ENCODE measurements at places on chromosomes 13 and 19.

- DNase-seq = no peak
These were observed 5.8 kb downstream of the RAB20 start for GRCh38 chr13:110555601-110556223.

DNA sequence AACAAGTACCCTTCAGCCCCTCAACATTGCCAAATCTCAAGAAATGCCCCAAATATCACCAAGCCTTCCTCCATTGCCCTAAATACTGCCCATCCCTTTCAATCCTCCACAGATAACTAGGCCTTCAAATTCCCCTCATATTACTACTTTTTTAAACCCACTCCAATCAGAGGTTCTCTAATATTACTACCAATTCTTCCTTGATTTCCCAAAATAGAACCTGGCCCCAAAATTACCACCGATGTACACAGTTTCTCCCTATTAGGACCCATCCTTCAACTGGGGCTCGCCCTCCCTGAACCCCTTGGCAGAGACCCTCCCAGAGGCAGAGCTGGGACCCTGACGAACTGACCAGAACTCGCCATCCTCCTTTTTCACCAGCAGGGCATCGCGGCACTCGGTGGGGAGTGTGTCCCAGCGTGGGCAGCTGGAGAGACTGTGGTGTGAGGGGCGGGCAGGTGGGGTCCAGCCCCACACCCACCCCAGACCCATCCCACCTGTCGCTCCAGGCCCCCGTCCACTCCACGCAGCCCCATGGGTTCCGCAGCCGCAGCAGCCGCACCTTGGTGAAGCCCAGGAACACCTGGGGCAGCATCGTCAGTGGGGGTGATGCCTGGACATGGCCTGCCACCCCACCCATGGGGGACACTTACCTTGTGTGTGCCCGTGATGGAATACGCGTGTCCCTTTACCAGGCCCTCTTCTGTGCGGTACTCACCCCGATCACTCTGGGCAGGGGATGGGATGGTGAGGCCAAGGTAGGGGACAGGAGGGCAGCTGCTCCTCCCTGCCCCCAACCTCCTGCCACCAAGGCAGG lies 6.1 kb downstream of the CAPN12 start:
- no peak for DNase-seq

GRCh38 chr13:80551650-80552497 lies 210.9 kb upstream of the SPRY2 start:
- DNase-seq = no peak

DNA sequence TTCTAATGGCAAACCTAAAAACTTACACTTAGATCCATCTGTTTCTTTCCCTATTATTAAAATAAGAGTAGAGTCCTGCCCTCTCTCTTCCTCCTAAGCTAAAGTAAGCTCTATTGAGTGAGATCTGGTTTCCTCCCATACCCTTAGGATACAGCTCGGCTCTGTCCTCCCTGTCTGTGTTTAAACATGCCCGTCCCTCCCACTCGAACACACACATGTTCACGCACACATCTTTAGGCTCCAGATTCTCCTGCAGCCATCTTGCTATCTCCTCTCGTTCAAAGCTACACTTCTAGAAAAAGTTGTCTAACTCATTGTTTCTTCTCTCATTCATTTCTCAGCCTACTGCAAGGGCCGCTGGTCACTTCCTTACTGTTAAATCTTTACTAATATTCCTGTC lies 15.1 kb upstream of the CEBPG start:
- DNase-seq = no peak

DNA sequence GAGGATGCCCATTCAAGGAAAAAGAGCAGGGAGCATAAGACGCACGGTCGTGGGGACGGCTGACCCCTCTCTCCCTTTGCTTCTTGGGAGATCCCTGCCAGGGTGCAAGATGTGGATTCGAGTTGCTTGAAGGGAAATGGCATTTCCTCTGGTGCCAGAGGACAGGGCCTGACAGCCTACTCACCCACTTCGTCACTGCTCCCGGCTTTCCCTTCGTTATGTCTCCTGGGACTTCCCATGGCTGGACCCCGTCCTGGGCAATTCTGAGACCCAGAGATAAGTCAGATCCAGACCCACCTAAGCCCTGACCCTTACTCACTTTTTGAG lies 1.2 kb downstream of the TBC1D17 start:
- DNase-seq = no peak

DNA sequence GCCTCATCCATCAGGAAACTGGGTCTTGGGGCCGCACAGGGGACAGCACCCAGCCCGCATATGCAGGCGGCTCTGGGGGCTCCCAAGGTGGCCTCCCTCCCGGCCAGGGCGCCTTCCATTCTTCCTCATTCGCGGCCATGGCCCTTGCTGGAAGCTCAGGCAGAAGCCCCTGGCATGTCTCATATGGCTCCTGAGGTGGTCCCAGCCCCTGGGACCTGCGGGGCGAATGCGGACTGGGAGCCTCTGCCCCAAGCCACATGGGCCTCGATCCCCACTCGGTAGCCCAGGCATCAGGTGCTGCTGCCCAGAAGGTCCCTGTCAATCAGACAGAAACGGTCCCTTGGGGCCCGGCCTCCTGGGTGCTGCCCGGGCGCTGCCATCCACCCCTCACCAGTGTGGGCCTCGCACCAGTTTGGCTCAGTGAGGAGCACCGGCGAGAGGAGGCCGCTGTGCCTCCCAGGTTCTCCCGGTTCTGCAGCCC lies 301.6 kb downstream of the TEX29 start:
- no peak for DNase-seq

DNA sequence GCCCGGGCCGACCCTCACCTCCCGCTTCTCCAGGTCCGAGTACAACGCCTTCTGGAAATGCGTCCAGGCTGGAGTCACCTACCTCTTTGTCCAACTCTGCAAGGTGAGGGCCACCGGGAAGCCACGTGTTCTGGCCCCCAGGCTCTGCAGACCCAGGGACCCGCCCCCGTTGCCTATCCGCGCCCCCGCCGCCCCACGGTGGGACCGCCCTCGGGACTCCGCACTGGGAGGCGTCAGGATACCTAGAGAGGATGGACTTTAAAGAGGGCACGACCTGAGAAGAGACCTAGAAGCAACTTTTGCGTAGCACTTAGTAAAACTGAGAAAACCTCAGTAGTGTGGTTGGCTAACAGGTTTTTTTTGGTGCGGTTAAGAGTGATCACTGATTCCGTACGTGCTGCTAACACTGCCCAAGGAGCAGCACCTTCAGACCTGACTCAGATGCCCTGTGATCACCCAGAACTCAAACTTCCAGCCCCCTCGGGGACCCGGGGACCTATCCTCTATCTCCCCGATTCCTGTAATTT lies 492 bp downstream of the TMEM147 start:
- no peak for DNase-seq

GRCh38 chr13:91805605-91806004 lies 407.2 kb downstream of the GPC5 start:
- DNase-seq = no peak

DNA sequence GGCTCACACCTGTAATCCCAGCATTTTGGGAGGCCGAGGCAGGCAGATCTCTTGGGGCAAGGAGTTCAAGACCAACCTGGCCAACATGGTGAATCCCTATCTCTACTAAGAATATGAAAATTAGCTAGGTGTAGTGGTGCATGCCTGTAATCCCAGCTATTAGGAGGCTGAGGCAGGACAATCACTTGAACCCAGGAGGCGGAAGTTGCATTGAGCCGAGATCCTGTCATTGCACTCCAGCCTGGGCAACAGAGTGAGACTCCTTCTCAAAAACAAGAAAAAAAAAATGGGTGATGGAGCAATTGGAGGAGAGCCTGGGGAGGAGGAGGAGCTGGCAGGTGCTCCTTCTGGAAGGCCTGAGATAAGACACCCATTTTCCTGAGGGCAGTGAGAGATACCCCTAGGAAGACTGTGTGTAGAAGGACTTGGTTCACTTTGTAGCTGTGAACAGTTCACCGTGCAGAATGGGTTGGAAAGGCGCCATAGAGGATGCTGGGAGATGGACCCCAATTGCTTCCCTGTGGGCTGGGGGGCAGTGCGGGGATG lies 8.7 kb upstream of the CARM1 start:
- DNase-seq = no peak
